ENCODE measurements at places on chromosomes 5 and 9.

- no peak for DNase-seq
These were observed 10.3 kb downstream of the TRIM32 start for GRCh38 chr9:116697362-116697761.

DNA sequence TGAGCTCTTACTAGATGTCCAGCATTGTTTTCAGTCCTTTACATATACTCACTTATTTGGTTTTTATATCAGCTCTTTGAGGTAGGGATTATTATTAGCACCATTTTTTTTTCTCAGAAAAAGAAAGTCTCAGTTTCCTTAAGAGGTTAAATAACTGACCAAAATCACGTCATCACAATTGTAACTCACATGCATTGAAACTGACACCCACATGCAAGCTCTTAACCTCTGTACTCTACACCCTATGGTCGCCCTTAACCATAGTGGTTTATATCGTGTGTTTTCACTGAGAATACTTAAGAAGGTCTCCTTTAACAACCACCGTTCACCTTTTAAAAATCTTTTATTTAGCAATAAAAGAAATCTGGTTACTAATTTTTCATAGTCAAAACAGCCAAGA lies 61.0 kb downstream of the PRDM6 start:
- DNase-seq: no peak

DNA sequence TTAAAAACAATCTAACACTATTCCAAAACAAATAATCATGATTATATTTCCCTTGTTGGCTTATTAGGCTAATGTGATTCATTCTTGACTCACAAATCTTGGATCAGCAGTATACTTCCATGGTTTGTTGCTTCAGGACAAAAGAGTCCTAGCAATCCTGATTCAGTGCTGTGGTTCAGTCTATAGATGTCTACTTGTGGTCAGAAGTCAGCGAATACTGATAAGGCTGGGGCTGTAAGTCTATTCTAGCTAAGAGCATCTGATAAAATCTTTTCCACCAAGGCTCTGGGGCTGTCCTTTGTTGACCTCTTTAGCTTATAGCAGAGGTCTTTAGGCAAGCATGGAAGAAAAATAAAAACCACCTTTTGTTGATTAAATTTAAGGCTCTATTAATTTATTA lies 4.4 kb upstream of the SMIM3 start:
- DNase-seq: no peak

- no peak for DNase-seq
These were observed 81.2 kb downstream of the ZNF618 start for GRCh38 chr9:113957351-113957750.

GRCh38 chr9:4475301-4475700 lies 15.0 kb upstream of the SLC1A1 start:
- DNase-seq: no peak

GRCh38 chr5:138953387-138954256 lies 78.5 kb upstream of the LRRTM2 start:
- DNase-seq: peak; percentile 93

DNA sequence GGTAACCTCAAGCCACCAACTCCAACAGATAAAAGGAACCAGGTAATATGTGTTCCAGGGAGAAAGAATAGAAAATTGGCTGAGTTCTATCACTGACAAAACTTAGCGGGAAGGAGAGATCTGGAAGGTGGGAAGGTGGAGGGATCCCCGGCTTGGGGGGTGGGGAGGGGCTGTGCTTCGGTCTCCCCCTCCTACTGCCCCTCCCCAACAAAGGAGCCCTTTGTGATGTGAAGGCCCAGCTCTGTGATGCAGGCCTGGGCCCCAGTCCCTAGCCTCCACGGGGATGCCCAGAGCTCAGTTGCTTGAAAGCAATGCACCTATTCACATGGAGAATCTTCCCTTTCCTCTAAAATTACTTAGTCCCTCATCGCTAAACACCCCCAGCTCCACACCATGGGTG lies 4.4 kb upstream of the ZNF484 start:
- DNase-seq: no peak
